ENCODE measurements at places on chromosomes 7 and 10.

- DNase-seq = no peak
Observed at GRCh38 chr10:127354255-127354654, 157.9 kb upstream of the INSYN2A start.

DNA sequence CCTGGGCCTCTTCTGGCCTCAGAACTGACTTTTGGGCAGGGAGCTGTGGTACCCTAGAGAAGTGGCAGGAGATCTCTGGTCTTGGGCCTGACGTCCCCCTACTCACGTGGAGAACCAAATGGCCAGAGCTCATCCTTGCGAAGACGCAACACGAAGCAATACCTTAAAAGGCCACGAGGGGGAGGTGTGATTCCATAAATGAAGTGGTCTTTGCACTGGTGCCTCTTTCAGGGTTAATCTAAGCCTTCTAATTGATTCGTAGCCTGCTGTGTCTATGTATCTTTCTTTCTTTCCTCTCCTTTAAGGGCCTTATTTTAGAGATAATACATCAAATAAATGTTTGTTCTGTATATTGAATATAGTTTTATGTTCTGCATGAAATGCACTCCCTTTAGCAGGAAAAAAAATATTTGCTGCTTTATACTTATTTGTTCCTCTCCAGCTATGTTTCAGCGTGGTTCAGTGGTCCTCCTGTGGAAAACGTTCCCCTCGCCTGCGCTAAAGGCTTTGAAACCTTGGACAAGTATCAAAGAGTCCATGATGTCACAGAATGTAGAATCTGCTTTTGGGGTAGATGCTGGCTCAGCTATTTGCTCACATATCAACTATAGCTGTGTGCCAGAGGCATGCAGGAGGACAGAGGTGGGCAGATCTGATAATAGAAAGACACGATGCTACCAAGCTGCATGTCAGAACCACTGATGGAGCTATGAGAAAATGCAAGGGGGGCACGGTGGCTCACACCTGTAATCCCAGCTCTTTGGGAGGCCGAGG lies 41.0 kb downstream of the STRA8 start:
- peak; percentile 64 for DNase-seq

DNA sequence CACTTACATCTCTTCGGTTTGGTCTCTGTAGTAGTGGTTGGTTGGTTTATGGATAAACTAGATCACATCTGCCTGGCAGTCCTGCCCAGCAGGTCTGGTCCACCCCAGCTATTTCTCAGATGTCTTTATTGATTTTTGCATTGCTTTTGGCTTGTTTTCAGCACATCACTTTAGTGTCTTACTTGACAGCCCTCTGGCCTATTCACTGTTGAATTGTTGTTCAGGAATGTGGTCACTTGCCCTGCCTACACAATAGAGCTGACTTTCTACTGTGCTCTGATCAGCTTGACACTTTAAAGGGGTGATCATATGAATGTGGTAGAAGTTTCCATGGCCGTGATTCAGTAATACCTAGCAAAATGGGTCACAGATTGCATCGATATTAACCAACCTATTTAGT lies 719.2 kb upstream of the LRRN3 start:
- DNase-seq = no peak

- DNase-seq = no peak
Observed at GRCh38 chr7:150867605-150868004, 15.3 kb downstream of the AOC1 start.

GRCh38 chr7:28758186-28758585 lies 199.9 kb downstream of the TRIL start:
- no peak for DNase-seq

- DNase-seq = peak; percentile 77
Observed at GRCh38 chr7:151249034-151249731, 689 bp upstream of the SMARCD3 start.

All from hippocampal formation (tissue), 2 donors.